T-helper 1 cell treated with Interleukin-12 subunit alpha and Interleukin-12 subunit beta and Interleukin-4 antibody, amounts not matched to agents 30 ng/mL and 1 ng/mL, for 36 hours (primary cell): ENCODE measurements at places on chromosomes 16 and 17. TPM values are rescaled to one million over a fixed set of nuclear protein-coding genes. Genes with fewer than 3 reads are reported as not detected.

ABCC11 gene
- total RNA-seq = not detected in 2 replicates

PTX4 gene
- total RNA-seq = not detected in 2 replicates

KLHL10 gene
- total RNA-seq = not detected in 2 replicates

RPL26 gene
- 1,712 and 1,733 TPM in 2 replicates for total RNA-seq

NPIPB8 gene
- total RNA-seq = 1.6 and 1.9 TPM in 2 replicates

CCL4L2 gene
- 10.2 and 10.8 TPM in 2 replicates for total RNA-seq

FOXL1 gene
- total RNA-seq = not detected in 2 replicates

SEPTIN12 gene
- not detected in 2 replicates for total RNA-seq

G6PC1 gene
- total RNA-seq = not detected in 2 replicates

ZFP3 gene
- 4.3 and 4.5 TPM in 2 replicates for total RNA-seq

CKLF gene
- 253 and 270 TPM in 2 replicates for total RNA-seq

FAM83G gene
- total RNA-seq = 6.7 and 7.0 TPM in 2 replicates

PHOSPHO1 gene
- not detected in 2 replicates for total RNA-seq

FNDC8 gene
- 0.15 TPM in 1 of 2 replicates, not detected in the other for total RNA-seq

ABCA6 gene
- total RNA-seq = 0.32 and 0.69 TPM in 2 replicates

HASPIN gene
- 26.8 and 26.9 TPM in 2 replicates for total RNA-seq

IL17C gene
- total RNA-seq = not detected in 2 replicates

CACNG5 gene
- not detected in 2 replicates for total RNA-seq

NRN1L gene
- 0.59 TPM in 1 of 2 replicates, not detected in the other for total RNA-seq

BRD7 gene
- total RNA-seq = 68.9 and 69.8 TPM in 2 replicates

EVPLL gene
- total RNA-seq = not detected in 2 replicates

RNF112 gene
- total RNA-seq = 0.24 and 0.96 TPM in 2 replicates

PRKAR1A gene
- 217 and 220 TPM in 2 replicates for total RNA-seq

CTRB2 gene
- total RNA-seq = not detected in 2 replicates

TBC1D3C gene
- 0.15 TPM in 1 of 2 replicates, not detected in the other for total RNA-seq

PARD6A gene
- 10.2 and 11.1 TPM in 2 replicates for total RNA-seq

LRRC75A gene
- total RNA-seq = 1.1 and 1.3 TPM in 2 replicates

CD7 gene
- 398 and 405 TPM in 2 replicates for total RNA-seq

EMP2 gene
- total RNA-seq = not detected in 2 replicates

TBC1D3 gene
- total RNA-seq = not detected in 2 replicates

ITGB4 gene
- total RNA-seq = 0.78 and 0.91 TPM in 2 replicates

TMC8 gene
- 411 and 412 TPM in 2 replicates for total RNA-seq

ZNF423 gene
- total RNA-seq = not detected in 2 replicates

SNAI3 gene
- 11.7 and 12.1 TPM in 2 replicates for total RNA-seq
